Esophagus (tissue), 2 donors: ENCODE measurements at places on chromosomes 2 and 18. TPM values are rescaled to one million over a fixed set of nuclear protein-coding genes. Genes with fewer than 3 reads are reported as not detected.

Gene MFSD6
- 30.5 TPM for polyA plus RNA-seq

Gene ZNF519
- polyA plus RNA-seq = 1.8 TPM

Gene REEP1
- 2.6 TPM for polyA plus RNA-seq

Gene SERPINB13
- polyA plus RNA-seq = 228 TPM

Gene CNDP1
- not detected for polyA plus RNA-seq

Gene SLC5A7
- 0.02 TPM for polyA plus RNA-seq

Gene FAM210A
- 4.9 TPM for polyA plus RNA-seq

Gene KIAA2012
- polyA plus RNA-seq = not detected

Gene EGR4
- not detected for polyA plus RNA-seq

Gene MC2R
- not detected for polyA plus RNA-seq

Gene NDUFV2
- 163 TPM for polyA plus RNA-seq

Gene SP100
- 18.3 TPM for polyA plus RNA-seq

Gene CDK15
- polyA plus RNA-seq = 0.18 TPM

Gene METTL8
- 13.8 TPM for polyA plus RNA-seq

Gene GALNT3
- 25.7 TPM for polyA plus RNA-seq

Gene ZNF516
- 5.4 TPM for polyA plus RNA-seq

Gene CD207
- 10.2 TPM for polyA plus RNA-seq

Gene GULP1
- polyA plus RNA-seq = 5.5 TPM

Gene WNT6
- polyA plus RNA-seq = 0.76 TPM

Gene TRMT61B
- 9.7 TPM for polyA plus RNA-seq

Gene LHCGR
- 0.59 TPM for polyA plus RNA-seq

Gene IL36RN
- 38.4 TPM for polyA plus RNA-seq

Gene NEURL3
- 0.06 TPM for polyA plus RNA-seq

Gene CFAP53
- 0.33 TPM for polyA plus RNA-seq

Gene RESP18
- polyA plus RNA-seq = not detected

Gene SH3RF3
- 1.1 TPM for polyA plus RNA-seq

Gene LRATD1
- polyA plus RNA-seq = 25.8 TPM

Gene PGAP1
- 2.2 TPM for polyA plus RNA-seq
